Cardiac ventricle fibroblast (primary cell): ENCODE measurements at places on chromosomes 5 and 9. TPM values are rescaled to one million over a fixed set of nuclear protein-coding genes. Genes with fewer than 3 reads are reported as not detected.

OTP gene
- total RNA-seq, result not detected in 2 replicates

PCDHGB6 gene
- 2.6 and 3.6 TPM in 2 replicates for total RNA-seq

SPINK4 gene
- not detected in 2 replicates for total RNA-seq

RABGAP1 gene
- 12.7 and 21.0 TPM in 2 replicates for total RNA-seq

UTP15 gene
- 13.3 and 15.4 TPM in 2 replicates for total RNA-seq

CNTFR gene
- 0.39 and 0.56 TPM in 2 replicates for total RNA-seq

SMIM23 gene
- not detected in 2 replicates for total RNA-seq

UBE2QL1 gene
- total RNA-seq, result not detected in 2 replicates

SAXO1 gene
- 0.20 and 3.6 TPM in 2 replicates for total RNA-seq

MOB3B gene
- total RNA-seq, result 0.06 and 0.15 TPM in 2 replicates

CCDC192 gene
- total RNA-seq, result not detected in 2 replicates

ZFYVE16 gene
- total RNA-seq, result 14.9 and 21.7 TPM in 2 replicates

NSUN2 gene
- 21.8 and 23.2 TPM in 2 replicates for total RNA-seq

GCNT4 gene
- total RNA-seq, result 0.59 and 0.62 TPM in 2 replicates

GBGT1 gene
- 4.1 and 6.6 TPM in 2 replicates for total RNA-seq

ZNF883 gene
- 1.7 and 1.8 TPM in 2 replicates for total RNA-seq

PAIP1 gene
- total RNA-seq, result 67.4 and 72.4 TPM in 2 replicates

MYMK gene
- total RNA-seq, result not detected in 2 replicates

CDKN2B gene
- total RNA-seq, result 16.2 and 20.4 TPM in 2 replicates

CDC42SE2 gene
- 9.4 and 15.1 TPM in 2 replicates for total RNA-seq

BRINP1 gene
- total RNA-seq, result 20.0 and 23.7 TPM in 2 replicates

SNX30 gene
- total RNA-seq, result 9.4 and 18.0 TPM in 2 replicates

PCDHA13 gene
- total RNA-seq, result 0.39 TPM in 1 of 2 replicates, not detected in the other

KIF3A gene
- 3.9 and 4.6 TPM in 2 replicates for total RNA-seq

GPRIN1 gene
- total RNA-seq, result 2.2 and 2.4 TPM in 2 replicates

FBP2 gene
- total RNA-seq, result not detected in 2 replicates

QRFP gene
- total RNA-seq, result not detected in 2 replicates

MSX2 gene
- 4.4 and 7.0 TPM in 2 replicates for total RNA-seq

PRUNE2 gene
- 12.7 and 15.6 TPM in 2 replicates for total RNA-seq

RHOBTB3 gene
- total RNA-seq, result 102 and 110 TPM in 2 replicates

PAM gene
- total RNA-seq, result 176 and 248 TPM in 2 replicates

TRIO gene
- 62.0 and 86.4 TPM in 2 replicates for total RNA-seq
